ENCODE measurements at places on chromosomes 4 and X.

DNA sequence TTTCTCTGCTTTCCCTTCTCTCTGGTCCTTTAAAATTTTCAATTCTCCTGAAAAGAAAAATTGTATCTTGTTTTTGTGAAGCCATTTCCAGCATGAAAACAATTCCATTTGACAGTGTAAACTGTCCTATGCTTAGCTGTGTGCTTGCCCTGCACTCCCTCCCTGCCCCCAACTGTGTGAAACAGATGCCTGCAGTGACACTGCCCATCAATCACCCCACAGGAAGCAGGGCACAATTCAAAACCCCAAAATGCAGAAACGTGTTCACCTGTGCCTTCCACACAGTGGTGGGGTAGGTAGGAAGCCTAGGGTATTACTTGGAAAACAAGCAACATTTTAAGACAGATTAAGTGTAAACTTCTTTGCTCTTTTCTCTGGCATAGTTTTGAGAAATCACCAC lies 6.2 kb upstream of the FHDC1 start:
- DNase-seq, result no peak

GRCh38 chr4:141609243-141609642 lies 27.1 kb upstream of the IL15 start:
- no peak for DNase-seq

DNA sequence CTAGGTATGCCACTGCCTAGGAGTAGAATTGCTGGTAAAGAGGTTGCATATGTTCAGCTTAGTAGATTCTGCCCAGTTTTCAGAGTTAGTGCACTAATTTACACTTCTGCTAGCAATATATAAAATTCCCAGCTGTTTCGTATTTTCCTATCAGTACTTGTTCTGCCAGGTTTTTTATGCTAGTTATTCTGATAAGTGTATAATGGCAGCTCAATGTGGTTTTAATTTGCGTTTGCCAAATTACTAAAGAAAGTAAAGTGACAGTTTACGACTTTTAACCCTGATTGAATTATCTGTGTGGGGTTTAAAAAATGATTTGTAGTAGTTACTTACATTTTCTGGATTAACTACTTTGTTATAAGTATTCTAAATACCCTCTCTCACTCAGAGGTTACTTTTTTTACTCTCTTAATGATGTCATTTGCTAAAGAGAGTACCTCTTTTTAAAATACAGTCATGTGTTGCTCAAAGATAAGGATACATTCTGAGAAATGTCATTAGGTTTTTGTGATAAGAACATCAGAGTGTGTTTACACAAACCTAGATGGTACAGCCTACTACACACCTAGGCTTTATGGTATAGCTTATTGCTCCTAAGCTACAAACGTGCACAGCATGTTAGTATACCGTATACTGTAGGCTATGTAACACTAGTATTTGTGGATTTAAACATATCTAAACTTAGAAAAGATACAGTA lies 363.2 kb downstream of the IL15 start:
- DNase-seq, result no peak

GRCh38 chrX:14798805-14799397 lies 74.0 kb downstream of the FANCB start:
- no peak for DNase-seq

- DNase-seq, result peak; percentile 17
Observed at GRCh38 chr4:164779811-164780216, 25.9 kb downstream of the SMIM31 start.

- no peak for DNase-seq
Observed at GRCh38 chr4:48904541-48905142, 1.9 kb downstream of the OCIAD2 start.
